Caco-2 (cell line): ENCODE measurements at places on chromosomes 13 and 19.

- no peaks in the 10 kb centered on the region for H3K36me3 ChIP-seq
- no peak overlapping the region for H3K4me3 ChIP-seq
- H3K27me3 ChIP-seq = no peaks in the 10 kb centered on the region
Measured at GRCh38 chr13:77533875-77534788, 1.4 kb upstream of the SCEL start.

GRCh38 chr13:65808061-65808460 lies 1422.1 kb downstream of the PCDH9 start:
- no peak for DNase-seq
- H3K4me1 ChIP-seq = no peaks in the 10 kb centered on the region
- H3K4me3 ChIP-seq = no peak overlapping the region

- no peak for DNase-seq
- no peak overlapping the region for H3K27ac ChIP-seq
- H3K4me1 ChIP-seq = no peaks in the 10 kb centered on the region
- no peaks in the 10 kb centered on the region for H3K27me3 ChIP-seq
- H3K36me3 ChIP-seq = no peaks in the 10 kb centered on the region
Measured at GRCh38 chr19:21410166-21410565, 13.2 kb downstream of the ZNF493 start.

DNA sequence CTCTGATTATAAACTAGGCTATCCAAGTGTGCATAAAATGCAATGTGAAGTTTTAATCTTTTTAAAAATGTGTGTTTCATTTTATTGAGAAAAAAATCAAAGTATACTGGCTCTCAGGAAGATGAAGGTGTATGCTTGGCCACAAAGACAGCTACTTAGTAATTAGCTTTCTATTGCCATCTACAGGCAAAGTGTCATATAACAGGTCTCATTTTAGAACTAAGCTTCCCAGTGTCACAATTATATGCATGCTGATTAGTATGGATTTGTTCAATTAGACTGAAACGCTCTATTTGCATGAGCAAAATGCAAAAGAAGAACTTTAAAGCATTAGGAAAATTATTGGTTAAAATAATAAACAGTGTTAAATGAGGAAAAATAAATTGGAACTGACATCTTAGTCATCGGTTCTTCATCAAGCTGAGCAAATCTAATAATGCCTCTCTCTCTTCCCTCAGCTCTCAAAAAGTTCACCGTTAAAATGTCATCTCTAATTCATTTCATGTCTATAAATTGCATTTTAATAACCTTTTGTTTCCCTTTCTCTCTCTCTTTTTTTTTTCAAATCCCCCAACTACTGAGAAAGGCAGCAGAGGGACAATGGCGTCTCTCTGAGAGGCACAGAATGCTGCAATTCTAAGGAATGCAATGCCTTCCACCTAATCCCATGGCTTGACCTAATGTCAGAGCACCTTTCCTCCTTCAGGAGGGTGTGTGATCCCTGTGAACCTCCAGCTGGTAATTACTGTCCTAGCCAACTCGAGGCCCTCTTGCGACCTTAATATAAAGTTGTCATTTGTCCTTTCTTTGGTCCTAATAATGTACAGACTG lies 313.1 kb upstream of the MAB21L1 start:
- H3K4me3 ChIP-seq = no peak overlapping the region
- H3K27ac ChIP-seq = no peak overlapping the region
- H3K36me3 ChIP-seq = no peaks in the 10 kb centered on the region
- H3K4me1 ChIP-seq = no peaks in the 10 kb centered on the region

GRCh38 chr19:57282011-57282643 lies 1.8 kb downstream of the ZNF460 start:
- no peaks in the 10 kb centered on the region; the same call in none of the 2 replicates for H3K4me1 ChIP-seq
- no peak for DNase-seq
- H3K36me3 ChIP-seq = peaks cover 7% of the 10 kb centered on the region
- no peak overlapping the region for H3K27ac ChIP-seq
- no peaks in the 10 kb centered on the region for H3K27me3 ChIP-seq

- no peak overlapping the region for H3K27ac ChIP-seq
- no peaks in the 10 kb centered on the region for H3K36me3 ChIP-seq
- no peak for DNase-seq
- peaks cover 7% of the 10 kb centered on the region for H3K27me3 ChIP-seq
Measured at GRCh38 chr13:27794921-27795717, 2.8 kb downstream of the GSX1 start.
